HL-60 (cell line): ENCODE measurements at places on chromosomes 3 and 15.

DNA sequence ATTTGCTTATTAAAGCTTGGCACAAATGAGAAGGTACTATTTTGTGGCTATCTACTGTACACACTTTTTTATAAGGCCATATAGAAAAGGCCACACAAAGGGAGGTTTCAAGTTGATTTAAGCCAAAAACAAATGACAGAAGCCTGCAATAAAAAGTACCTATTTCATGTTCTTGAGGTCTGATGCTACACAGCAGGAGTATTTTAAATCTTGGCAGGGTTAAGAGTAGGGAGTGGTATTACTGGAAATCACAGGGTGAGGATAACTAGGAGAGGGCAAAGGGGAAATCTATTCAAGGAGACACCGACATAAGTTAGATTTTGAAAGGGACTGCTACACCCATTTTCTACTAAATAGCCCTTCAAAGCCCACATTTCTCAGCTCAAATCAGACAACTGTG lies 146.2 kb downstream of the GREM1 start:
- no peak for DNase-seq

- no peak for DNase-seq
Observed at GRCh38 chr3:18007980-18008379, 265.5 kb upstream of the TBC1D5 start.

DNA sequence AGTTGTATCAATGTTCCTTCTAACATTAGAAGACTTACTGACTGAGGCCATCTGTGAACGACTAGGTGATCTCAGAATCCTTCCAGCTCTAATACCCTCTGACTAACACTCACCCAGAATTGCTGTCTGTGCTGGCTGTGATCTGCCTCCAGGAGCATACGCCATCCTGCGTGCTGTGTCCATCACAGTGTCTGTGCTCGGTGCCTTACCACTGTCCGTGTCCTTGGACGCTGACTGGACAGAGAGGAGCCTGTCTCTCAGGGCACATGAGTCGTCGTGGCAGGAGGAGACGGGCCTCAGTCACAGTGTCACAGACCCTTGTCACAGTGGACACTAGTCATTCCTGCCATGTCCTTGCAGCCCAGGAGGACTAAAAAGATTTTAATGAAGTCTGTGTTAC lies 83.1 kb downstream of the LMLN start:
- DNase-seq: no peak

GRCh38 chr15:70411143-70411863 lies 313.6 kb upstream of the TLE3 start:
- no peak for DNase-seq

DNA sequence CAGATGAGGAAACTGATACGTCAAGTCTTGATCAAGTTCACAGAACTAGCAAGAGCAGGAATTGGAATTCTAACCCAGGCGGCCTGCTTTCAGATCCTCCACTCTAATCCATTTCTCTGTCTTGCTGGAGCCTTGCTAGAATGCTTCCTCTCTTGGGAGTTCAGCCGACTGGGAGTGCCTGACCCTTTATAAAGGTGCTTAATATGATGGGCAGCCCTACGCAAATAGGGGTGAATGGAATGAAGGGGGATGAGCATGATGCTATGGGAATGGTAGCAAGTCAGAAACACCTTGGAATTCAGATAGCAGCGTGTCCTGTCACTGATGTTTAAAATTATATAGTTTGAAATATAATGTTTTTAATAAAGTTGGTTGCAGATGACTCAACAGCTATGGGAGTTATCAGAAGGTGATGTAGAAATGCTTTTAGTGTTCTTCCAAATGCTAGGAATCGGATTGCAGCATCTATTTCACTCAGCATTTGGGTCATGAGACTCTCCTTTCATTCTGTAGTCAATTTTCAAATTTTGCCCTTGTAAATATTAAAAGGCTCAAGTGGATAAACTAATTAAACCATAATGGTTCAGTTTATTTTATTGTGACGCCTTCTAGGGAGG lies 150.7 kb downstream of the FNDC3B start:
- DNase-seq: no peak

DNA sequence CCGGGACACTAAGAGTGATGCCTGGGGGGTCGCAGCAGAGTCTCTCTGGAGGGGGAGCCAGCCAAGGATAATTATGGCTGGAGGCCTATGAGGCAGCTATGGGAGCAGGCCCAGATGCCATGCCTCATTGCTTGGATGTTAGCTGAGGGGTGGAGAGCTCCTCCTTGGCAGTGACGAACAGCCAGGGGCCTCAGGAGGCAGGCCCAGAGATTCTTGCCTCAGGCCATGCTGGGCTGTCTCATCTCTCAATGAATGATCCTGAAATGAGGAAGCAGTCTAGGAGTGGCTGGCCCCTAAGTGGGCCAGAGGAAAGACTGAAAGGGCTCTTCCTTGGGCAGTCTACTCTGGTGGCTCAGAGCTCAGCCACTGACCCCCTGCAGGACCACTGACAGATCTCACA lies 21.3 kb downstream of the KIF9 start:
- DNase-seq: no peak

DNA sequence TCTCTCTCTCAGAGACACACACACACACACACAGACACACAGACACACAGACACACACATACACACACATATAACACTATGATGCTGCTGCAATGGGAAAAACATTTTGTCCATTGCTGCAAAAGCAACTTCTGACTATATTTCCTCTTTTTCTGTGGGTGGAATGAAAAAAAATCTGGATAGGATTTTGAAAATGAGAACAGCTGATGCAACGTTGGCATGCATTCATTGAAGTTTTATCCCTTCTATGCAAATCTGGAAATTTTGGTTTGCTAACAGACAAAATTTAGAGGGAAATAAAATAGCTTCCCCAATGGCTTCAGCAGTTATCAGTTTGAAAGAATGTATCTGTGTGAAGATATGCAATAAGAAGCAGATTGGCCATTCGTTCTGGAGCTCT lies 763.4 kb upstream of the GRM7 start:
- DNase-seq: no peak

DNA sequence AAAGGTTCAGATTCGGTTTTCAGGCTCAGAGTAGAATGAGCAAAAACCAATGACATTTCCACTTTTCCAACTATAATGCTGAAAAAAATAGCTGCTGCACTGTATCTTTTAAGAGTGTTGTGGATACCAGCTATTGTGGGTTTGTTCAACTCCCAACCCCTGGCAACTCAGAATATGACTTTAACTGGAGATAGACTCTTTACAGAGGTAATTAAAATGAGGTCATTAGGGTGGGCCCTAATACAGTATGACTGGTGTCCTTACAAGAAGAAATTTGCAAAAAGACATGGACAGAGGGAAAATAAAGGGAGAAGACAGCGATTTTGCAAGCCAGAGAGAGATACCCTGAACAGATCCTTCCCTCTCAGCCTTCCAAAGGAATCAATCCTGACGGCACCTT lies 39.5 kb downstream of the ANKRD28 start:
- DNase-seq: no peak

- DNase-seq: no peak
Observed at GRCh38 chr15:55389264-55389607, 18.9 kb downstream of the CCPG1 start.

DNA sequence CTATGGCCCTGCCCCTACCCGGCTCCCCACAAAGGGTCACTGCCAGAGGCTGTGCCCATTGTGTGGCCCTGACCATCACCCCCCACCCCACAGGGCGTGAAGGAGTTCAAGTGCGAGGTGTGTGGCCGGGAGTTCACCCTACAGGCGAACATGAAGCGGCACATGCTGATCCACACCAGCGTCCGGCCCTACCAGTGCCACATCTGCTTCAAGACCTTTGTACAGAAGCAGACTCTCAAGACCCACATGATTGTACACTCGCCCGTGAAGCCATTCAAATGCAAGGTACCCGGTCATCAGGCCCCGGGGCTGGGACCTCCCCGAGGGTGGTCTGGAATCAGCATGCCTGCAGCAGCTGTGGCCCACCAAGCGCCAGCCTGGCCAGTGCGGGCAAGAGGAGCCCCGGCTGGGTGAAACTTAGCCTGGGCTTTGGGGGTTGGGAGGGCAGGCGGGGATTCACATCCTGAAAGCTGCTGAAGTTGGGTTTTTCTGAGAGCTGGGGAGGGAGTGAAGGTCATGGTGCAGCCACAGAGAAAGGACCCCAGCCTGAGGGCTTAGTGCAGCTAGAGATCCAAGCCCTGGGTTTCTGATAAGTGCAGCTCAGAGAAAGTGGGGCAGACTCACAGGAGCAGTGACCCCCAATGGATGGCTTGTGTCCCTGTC lies 29.2 kb downstream of the IDH2 start:
- DNase-seq: no peak

DNA sequence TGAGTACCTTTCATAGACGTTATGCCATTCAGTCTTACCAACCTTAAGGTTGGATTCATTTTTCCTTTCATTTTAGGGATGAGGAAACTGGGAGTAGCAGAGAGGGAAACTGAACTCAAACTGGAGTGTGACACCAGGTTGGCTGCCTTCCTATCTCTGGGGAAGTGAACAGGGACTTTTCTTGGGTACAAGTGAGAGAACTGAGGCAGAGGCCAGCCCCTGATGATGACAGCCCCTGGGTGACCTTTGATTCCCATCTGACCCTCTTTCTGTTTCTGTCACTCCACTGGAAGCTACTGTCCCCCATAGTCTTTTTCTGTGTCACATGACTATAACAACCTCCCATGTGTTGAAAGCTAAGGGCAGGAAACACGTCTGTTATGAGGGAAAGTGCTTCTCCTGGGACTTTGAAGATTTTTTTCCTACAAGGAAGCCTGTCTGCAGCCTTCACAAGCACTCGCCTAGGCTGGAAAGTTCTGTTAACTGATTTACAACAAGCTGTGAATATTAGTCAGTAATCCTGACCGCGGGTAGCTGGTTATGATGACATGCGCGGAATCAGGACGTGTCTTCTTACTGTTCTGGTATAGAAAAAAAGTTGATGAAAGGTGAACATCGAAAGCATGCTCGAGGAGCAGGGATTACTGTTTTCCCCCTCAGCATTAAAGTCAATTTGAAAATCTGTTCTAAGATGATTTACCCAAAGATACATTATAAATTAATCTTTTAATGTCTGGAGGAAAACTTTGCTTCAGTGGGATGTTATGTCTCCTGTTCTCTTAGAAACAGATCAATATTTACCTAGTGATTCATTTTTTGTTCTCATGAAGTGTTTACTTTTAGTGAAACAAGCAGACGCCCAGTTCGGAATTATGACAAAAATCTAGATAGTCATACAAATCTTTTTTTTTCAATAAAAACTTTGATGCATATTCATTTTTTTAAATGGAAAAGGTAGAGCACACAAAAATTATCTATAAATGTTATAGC lies 31.5 kb downstream of the ABHD2 start:
- DNase-seq: no peak

DNA sequence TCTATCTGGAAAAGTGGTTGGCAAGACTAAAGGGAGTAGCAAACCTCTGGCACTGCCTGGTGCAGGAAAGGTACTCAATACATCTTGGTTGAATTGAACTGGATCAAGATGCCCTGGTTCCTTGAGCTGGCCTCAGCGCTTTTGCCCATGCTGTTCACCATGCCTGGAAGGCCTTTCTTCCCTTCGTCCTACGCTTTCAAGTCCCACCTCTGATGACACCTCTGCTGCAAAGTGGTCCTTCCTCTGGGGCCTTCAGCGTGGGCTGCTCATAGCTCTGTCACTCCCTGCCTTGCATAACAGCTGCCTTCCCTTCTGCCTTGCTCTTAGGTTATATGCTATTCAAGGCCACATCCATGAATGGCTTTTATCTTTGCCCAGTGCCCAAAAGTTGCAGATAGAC lies 23.0 kb downstream of the ITGA11 start:
- DNase-seq: no peak

DNA sequence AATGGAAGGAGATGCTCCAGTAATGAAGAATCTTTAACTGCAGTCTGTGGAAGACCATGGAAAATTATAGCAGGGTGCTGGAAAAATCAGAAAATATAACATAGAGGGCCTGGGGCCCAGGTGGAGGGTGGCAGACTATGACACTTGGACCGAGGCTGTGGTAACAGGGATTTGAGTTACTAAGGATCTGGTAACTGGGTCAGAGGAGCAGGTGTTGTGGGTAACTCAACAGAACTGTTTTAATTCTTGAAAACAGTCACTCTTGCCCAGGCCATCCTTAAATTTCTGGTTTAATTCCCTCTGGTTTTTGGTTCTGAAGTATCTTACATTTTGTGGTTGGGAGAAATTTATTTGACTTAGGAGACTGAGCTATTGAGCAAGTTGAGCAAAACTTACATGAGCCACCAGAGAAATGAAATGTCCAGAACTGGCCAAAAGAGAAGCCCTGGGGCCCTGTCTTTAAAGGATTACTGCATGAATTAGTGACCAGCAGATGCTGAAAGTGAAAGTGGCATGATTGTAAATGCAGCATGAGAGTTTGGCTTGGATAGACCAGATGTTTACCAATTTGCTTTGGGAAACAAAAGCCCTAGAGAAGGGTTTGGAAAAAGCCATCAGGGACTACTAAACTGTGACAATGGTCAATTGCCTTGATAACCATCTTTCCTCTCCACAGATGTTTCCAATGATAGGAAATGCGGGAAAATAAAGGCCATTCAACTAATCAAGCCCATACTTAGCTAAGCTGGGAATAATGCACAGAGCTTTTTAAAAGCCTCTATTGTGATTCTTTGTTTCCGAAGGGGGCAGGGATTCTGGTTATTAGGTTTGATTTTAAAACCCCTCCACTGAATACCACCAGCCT lies 374.9 kb upstream of the TGFBR2 start:
- DNase-seq: no peak

GRCh38 chr3:180855364-180855763 lies 57.1 kb upstream of the FXR1 start:
- DNase-seq: no peak

DNA sequence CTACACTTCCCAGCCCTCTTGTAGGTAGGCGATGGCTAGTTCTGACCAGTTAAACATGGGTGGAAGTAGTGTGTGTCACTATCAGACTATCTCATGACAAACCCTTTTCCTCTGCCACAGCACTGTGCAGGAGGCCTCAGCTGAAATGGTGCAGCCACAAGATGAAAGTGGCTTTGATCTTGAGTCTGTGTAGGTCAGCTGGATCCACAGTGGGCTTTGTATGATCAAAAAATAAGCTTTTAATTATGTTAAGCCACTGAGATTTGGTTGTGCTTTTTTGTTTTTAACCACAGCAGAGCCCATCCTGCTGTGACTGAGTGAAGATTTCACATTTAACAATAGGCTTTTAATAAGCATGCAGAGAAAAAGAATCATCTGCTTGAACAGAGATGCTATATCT lies 19.7 kb downstream of the RCN2 start:
- DNase-seq: no peak

DNA sequence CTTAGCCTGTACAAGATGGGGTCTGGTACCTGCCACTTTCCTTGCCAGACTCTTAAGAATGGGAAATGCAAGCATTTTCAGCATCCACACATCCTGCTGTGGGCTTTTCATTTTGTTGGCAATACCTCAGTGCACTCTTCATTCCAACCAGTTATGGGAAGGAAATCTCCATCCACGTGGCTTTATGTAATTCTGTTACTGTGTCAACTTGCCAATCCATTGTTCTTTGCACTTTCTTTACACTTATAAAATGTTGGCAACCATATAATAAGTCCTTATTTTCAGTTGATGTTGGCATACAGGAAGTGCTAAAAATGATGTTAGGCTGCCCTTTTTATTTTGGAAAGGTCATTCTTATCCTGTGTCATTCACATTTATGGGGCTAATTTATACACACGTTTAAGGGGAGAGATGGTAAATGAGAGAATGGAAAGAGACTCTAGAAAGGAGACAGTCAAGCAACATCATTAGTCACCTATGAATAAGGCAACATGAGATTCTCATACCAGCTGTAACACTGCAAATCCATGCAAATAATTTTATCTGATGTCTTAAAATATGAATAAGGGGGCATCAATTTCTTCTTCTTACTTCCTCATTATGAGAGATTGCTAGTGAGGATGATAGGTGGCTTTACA lies 238.7 kb downstream of the CHST2 start:
- DNase-seq: no peak

- DNase-seq: no peak
Observed at GRCh38 chr3:58180940-58181587, 29.7 kb downstream of the DNASE1L3 start.

- DNase-seq: no peak
Observed at GRCh38 chr15:73028831-73029451, 23.3 kb upstream of the NEO1 start.
